ENCODE measurements at places on chromosomes 5 and 9.

DNA sequence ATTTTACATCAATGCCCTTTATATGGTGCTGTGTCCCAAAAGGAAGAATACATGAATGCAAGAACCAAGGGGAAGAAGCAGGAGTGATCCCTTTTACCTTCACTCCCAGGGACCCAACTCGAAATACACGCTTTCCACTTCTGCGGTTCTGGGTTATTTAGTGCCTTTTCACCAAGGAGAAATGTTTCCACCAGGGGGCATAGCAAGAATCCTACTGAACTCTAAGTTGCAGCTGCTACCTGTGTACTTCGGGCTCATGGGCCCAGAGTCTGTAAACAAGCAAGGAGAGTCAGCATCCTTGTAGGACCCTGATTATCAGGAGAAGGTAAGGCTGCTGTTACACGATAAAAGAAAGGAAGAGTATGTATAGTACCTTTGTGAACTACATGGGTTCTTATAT is 45.7 kb downstream of the DPYSL3 start:
- DNase-seq, result no peak

- no peak for DNase-seq
Observed at GRCh38 chr5:137206030-137206715, 293.0 kb downstream of the SPOCK1 start.

- DNase-seq, result no peak
Observed at GRCh38 chr5:154207204-154207603, 16.7 kb downstream of the GALNT10 start.

- no peak for DNase-seq
Observed at GRCh38 chr5:14983666-14984441, 112.3 kb upstream of the ANKH start.

- DNase-seq, result no peak
Observed at GRCh38 chr9:132485393-132485792, 75.4 kb downstream of the CFAP77 start.

DNA sequence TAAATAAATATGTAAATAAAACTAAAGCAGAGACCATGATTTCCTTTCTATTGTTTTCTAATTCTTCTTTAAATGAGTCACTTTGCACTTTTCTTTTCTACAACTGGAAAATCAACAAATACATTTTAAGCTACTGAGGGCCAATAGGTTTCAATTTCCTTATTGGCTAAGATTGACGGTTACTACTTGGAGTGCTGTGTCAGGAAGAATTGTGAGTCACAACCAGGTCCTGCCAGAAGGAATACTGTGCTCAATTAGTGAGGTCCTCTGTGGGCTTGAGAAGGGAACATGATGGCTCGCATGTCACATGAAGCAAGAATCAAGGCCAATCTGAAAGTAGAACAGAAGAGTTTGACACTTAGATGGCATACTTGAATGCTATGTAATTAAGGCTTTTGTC is 110.8 kb downstream of the HMHB1 start:
- no peak for DNase-seq

DNA sequence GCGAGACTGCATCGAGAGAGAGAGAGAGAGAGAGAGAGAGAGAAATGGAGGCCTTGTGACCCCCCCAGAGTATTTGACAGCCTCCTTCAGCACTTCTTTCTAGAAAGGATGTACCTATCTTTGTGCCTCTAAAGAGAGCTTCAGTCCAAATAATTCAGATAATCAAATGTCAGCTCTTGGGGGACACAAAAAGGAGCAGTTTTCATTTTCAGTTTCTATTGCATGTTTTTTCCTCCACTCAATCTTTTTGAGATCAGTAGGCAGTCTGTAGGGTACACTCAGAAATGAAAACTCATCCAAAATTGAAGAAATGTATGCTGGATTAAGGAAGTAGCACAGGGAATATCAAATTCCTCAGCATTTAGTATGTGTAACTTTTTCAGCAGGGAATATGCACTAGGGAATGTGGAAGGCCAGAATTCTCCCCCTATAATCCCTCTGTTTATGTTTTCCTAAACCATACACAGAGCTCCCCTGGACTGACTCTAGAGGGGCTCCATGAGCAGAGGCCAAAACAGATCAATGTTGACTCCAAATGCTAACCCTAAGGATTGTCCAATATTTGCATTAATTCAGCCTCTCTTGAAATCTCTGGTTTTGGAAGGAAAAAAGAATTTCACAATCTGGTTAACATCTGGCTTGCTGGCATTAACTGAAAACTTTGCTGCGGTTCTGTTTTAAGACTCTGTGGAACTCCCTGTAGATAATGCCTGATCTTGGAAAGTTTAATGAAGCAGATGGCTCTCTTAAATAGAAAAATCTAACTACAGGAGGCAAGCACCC is 250.1 kb downstream of the CEMIP2 start:
- DNase-seq, result no peak

- no peak for DNase-seq
Observed at GRCh38 chr9:137176302-137177182, 4.7 kb upstream of the TMEM210 start.

GRCh38 chr5:156295431-156295830 is 31.5 kb upstream of the SGCD start:
- no peak for DNase-seq

DNA sequence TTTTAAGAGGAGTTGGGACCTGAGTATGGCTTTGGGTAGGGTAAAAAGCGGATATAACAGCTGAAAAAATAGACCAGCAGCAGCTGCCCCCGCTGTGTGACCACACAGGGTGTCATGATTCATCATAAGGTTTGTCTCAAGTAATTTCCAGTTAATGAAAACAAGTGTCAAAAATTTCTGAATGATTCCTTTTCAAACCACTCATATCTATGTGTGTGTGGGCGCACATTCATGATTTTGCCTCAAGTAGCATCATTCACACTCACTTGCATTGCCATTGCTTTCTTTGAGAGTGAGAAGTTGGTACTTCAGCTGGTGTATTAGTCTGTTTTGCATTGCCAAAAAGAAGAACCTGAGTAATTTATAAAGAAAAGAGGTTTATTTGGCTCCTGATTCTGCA is 12.1 kb upstream of the TNFAIP8 start:
- no peak for DNase-seq

DNA sequence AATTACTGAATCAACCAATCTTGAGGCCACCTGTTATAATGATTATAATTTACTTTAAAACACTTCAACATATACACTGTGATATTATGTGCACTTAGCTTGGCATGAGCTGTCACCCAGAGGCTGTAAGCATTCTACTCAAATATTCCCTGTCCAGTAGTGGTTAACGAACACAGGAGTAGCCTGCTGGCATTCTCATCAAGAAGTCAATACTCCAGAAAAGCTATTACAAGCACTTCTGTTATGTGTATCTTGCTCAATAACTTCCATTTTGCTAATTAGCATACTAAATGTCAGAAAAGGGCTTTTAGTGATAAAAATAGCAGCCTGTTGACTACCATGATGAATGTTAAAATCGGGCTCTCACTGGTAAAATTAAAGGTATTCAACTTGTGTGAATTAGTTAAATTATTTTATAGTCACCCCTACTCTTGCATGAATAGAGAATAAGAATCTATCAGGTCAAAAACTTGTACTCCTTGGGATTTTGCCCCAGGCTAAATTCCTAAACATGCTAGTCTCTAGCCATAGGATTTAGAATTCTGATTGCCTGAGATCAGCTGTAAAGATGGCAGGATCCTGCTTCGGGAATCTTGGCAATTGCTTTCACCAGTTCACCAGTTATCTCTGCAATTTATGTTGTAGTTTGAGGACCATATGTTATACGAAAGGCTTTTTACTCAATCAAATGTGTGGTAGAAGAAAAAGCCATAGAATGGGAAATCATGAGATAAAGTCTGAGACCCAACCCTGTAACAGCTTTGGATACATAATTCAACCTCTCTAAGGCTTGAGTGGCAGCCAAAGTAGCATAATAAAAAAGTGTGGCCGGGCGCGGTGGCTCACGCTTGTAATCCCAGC is 43.4 kb upstream of the PAM start:
- DNase-seq, result no peak

DNA sequence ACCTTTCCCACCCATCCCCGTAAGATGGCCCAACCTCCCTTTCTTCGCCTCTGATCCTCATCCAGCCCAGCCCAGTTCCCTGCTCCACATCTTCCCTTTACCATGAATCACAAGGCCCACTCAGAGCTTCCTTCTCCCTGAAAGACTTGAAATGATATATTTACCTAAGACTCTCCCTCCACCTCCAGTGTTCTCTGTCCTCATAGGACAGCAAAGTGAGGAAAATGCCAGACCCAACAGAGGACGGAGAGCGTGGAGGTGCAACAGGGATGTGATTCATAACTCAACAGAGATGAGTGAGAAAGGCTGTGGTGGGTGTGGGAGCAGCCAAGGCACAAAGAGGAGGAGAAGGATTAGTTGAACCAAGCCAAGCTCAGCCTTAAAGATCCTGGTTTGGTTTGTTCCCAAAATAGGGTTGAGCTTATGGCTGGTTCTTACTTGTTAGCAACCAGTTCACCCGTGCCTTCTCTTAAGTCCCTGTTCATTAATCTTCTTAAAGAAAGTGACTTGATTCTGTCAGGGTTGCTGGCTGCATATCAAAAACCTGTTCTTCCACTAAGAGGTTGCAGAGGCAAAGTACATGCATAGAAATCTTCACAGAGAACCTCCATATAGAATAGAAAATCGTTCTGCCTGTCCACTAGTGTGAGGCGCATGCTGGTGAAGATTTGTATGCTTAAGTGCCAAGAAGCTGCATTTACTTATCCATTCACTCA is 183.2 kb downstream of the ACTL7B start:
- peak; percentile 20 for DNase-seq

- no peak for DNase-seq
Observed at GRCh38 chr5:68329554-68330255, 114.1 kb downstream of the PIK3R1 start.

GRCh38 chr5:174056064-174056847 is 10.8 kb downstream of the NSG2 start:
- no peak for DNase-seq

DNA sequence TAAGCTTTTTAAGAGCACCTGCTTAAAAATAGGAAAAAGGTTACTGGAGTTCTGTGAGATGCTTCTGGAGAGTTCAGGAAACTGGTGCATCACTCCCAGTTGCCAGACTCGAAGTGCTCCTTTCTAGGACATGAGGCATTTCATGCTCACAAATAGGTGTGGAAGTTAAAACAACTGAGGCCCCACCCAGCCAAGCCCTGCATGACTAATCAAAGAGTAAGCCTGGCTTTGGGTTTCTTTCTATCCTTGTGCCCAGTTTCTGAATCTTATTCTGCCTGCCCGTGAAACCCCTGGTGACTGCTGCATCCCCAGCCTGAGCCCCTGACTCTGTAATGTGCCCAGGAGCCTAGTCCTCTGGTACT is 7.7 kb downstream of the SPINK9 start:
- no peak for DNase-seq

GRCh38 chr5:108678091-108678490 is 69.6 kb upstream of the FER start:
- no peak for DNase-seq

DNA sequence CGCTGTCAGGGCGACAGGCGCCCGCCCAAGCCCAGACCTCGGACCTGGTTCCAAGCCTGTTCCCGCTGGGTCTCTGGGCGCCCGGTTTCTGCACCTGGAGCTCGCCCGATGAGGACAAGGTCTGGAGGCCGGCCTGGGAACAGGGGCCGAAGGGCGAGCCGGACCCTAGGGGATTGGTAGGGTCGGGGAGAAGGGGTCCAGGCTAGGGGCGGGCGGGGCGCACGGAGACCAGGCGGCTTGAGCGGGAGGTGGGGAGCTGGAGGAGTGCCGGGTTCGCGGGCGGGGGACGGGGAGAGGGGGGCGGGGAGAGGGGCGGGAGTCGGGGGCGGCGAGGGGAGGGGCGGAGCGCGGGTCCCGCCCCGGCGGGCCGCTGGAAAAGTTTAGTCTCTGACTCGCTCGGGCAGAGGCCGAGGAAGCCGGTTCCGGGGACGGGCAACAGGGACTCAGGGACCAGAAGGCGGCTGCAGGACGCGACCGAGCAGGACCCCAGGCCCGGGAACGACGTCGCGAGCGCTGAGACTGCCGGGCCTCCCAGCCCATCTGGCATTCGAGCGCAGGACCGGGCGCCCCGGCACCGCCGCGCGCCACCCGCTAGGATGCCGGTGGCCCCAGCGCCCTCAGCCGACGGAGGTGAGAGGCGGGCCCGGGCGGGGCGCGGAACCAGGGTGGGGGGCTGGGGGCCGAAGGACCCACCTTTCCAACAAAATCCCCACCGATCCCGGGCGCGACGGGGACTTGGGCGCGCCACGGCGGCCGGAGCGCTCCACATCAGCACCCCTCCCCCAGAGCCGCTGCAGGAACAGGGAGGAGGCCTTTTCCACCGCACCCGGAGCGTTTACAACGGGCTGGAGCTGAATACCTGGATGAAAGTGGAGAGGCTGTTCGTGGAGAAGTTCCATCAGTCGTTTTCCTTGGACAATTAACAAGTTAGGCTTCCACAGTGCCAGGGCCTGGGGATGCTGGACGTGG is at the start of gene S1PR3:
Gene S1PR3 (plus strand): TSS at position 403 of the 969 bp plus-strand sequence. CDS start 9,733 bp downstream, outside the sequence.
- DNase-seq, result peak; percentile 86

GRCh38 chr5:90997082-90997481 is 386.0 kb downstream of the ARRDC3 start:
- DNase-seq, result no peak

DNA sequence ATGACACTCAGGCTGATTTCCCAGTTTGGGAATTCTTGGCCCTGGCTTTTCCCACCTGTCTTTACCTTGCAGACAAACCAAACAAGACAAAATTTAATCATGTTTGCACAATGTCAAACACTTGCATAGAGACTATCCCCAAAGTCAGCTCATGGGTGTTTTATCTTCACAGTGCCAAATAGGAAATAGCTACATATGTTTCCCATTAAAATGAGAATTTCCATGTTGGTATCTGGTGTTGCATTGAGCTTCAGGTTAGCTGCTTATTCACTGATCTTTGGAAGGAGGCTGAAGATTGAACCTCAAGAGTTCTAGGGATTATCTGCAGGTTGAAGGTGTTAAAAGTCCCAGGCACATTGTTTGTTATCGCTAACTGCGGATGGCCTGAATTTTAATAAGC is 19.5 kb downstream of the MAP1B start:
- DNase-seq, result no peak

- no peak for DNase-seq
Observed at GRCh38 chr5:65084795-65085515, 316.2 kb downstream of the CWC27 start.

DNA sequence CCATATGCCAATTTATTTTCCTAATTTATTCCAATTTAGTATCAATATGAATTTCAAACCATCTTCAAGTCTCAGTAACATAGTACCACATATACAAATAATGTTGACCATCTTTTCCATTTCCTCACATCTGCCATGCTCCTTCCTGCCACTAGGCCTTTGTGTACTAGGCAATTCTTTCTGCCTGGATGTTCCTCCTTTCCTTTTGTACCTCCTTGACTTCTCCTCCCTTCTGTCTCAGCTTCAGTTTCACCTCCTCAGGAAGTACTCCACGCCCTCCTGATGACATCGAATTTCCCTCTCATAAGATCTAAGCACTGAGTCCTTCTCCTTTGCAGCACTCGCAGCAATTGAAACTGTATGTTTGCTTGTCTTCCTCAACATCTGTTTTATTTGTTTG is 53.9 kb downstream of the MEF2C start:
- no peak for DNase-seq

- DNase-seq, result no peak
Observed at GRCh38 chr5:79005151-79005550, 20.0 kb upstream of the ARSB start.

DNA sequence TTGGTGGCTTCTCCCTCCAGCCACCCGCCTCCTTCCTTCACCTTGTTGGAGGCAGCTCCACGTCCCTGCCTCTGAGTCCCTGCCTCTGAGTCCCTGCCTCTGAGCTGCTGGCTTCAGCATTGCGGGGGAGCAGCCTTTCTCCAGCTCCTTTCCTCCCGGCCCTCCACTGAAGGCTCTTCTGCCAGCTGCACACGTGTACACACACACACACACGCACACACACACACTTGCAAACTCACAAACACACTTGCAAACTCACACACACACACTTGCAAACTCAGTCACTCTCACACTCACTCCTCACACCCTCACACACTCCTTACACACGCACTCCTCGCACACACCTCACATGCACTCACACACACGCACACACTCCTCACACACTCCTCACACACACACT is 45.1 kb downstream of the C9orf50 start:
- DNase-seq, result no peak

Data from ecto neural progenitor cell (in vitro differentiated cells).